Mucosa of gallbladder (tissue), 1 donor: ENCODE measurements at places on chromosomes 2 and 18. TPM values are rescaled to one million over a fixed set of nuclear protein-coding genes. Genes with fewer than 3 reads are reported as not detected.

Gene TEX44
- not detected for total RNA-seq

Gene ZSWIM2
- total RNA-seq, result not detected

Gene BOLA3
- 25.2 TPM for total RNA-seq

Gene SERPINB11
- total RNA-seq, result not detected

Gene ZNF521
- total RNA-seq, result 14.6 TPM

GRCh38 chr2:137924019-137924418, 40.3 kb upstream of the HNMT start:
- DNase-seq, result no peak

DNA sequence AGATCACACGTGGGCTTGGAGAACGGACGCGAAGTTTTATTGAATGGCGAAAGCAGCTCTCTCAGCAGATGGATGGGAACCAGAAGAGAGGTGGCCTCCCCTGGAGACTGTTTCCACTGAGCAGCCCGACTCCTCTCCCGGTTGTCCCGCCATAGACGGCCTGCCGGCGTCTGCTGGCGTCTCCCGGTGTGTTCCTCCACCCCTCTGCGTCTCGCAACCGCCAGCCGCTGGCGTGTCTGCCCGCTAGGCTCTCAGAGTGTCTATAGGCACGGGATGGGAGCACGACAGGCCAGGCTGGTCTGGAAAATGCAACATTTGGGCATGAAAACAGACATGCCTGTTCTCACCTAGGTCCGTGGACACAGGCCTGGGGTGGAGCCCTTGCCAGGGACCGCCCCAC, 366.7 kb upstream of the SOX11 start:
- DNase-seq, result no peak

DNA sequence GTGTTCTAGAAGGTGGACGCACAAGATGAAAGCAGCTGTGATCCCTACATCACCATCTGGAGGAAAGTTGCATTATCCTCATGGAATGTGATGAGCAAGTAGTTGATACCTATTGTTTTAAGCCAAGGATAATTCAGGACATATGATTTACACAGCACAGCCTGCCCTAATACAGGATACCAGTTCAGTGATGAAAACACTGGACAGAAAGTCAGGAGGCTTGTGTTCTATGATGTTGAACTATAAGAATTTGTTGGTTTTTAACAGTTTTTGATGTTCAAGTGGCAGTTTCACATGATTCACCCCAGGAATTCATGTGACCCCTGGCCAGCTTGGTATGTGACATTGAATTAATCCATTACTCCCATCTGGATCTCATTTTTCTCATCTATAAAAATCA, 6.2 kb upstream of the CHST10 start:
- no peak for DNase-seq

DNA sequence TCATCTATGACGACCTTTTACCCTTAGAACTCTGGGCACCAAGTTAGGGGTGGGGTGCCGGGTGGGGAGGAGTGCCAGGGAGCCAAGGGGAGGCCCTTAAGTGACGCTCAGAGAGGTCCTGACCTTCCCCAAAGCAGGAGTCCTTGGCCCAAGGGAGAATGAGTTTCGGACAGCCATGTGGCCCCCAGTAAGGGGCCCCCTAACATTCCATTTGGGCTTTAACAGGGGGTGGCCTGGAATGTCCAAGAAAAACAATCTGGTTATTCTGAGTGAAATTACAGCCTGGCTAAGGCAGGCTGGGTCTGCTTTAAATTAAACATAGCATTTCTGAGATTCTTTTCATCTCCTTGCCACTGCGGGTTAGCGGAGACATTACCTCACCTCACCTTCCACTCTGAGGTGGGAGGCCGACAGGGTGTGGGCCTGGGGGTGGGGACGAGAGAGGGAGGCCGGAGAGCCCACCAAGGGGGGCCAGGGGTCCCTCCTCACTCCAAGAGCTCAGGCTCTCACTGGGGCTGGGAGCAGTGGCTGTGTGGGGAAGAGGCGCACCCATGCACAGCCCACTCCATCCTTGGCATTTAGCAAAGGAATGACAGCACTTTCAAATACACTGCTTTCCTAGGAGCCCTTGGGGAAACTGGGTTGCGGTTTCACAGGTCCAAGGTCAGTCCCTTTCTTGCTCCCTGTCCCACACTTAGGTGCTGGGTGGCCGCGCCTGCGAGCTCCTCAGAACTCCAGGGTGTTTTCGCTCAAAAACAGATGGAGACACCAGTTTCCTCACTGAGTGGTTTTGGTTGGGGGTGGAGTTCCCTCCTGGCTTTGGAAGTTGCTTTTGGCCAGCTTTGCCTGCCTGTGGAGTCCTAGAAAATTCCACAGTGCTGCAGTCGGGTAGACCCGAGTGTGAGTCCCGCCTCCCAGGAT, 107.4 kb downstream of the POLR1A start:
- DNase-seq, result peak; percentile 41

- no peak for DNase-seq
These were observed 176.2 kb downstream of the LDLRAD4 start for GRCh38 chr18:13394801-13395200.

- DNase-seq, result no peak
These were observed 2.7 kb downstream of the YPEL5 start for GRCh38 chr2:30149513-30149912.

DNA sequence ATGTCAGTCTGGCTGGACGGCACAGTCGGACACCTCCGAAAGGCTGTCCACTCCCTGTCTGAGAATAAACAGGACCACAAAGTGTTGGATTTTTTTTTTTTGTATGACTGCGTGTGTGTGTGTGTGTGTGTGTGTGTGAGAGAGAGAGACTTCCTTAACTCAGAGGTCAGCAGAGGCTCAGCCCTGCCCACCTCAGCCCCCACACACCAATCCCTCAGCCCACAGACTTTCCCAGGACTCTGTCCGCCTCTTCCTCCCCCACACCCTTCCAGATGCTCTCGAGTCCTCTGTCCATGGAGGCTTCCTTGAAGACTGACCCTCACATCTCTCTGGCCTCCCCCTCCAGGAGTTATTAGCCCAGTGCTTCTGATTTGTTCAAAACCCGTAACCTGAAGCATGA, 147.3 kb downstream of the BCL11A start:
- DNase-seq, result no peak

GRCh38 chr2:197862246-197862955, 58.0 kb downstream of the PLCL1 start:
- DNase-seq, result no peak

GRCh38 chr2:189056200-189057106, 82.3 kb downstream of the COL3A1 start:
- no peak for DNase-seq

GRCh38 chr2:111941531-111941930, 43.1 kb downstream of the MERTK start:
- DNase-seq, result no peak
